ENCODE measurements at places on chromosomes 13 and 19.

GRCh38 chr19:31699421-31699820, 350.2 kb upstream of the TSHZ3 start:
- DNase-seq: no peak

DNA sequence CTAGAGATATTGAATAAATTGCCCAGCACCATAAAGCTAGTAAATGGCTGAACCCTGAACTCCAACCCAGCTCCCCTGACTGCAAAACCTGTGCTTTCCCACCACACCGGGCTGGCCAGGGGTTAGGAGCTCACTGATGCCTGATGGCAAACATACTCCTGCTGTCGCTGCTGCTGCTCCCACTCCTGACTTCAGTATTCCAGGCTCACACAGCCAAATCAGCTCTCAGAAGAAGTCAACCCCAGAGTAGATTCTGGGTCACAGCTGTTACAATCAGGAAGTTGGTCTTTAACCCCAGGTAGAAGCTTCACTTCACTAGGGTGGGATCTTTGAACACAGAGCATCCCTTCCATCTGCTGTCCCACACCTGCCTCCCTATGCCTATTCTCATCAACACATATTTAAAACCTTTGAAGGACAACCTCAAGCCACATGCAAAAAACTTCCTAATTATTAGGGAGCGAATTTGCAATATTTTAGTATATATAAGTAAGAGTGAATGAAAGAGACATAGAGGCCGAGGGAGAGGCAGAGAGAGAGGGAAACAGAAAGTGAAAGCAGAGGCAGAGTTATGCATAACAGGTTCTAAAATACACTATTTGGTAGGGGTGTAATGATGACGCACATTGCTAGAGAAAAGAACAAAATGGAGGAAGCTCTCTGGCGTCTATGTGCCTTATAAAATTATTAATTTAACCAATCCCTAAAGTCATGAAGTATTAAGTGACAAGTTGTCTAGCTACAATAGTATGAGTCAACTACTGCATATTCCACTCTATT, 99.4 kb upstream of the SERP2 start:
- no peak for DNase-seq

DNA sequence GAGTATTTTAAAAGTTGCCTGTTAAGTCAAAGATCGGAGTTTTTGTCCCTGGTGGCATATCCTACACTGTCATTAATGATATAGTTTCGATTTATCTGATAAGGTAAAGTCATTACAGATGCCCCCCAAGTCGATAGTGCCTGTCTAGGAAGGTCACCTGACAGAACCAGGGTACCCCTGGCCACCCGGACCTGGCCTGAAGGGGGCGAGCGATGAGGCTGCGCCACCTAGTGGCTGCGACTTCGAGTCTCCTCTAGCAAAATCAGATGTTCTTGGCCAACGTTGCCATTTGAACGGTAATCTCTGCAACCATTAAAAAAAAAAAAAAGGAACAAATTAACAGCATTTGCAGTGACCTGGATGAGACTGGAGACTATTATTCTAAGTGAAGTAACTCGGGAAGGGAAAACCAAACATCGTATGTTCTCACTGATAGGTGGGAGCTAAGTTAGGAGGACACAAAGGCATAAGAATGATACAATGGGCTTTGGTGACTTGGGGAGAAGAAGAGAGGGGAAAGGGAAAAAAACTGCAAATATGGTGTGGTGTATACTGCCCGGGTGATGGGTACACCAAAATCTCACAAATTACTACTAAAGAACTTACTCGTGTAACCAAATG, 565.1 kb downstream of the LIG4 start:
- peak; percentile 74 for DNase-seq

GRCh38 chr19:18868380-18869022, 27.5 kb downstream of the CERS1 start:
- DNase-seq: peak; percentile 77

DNA sequence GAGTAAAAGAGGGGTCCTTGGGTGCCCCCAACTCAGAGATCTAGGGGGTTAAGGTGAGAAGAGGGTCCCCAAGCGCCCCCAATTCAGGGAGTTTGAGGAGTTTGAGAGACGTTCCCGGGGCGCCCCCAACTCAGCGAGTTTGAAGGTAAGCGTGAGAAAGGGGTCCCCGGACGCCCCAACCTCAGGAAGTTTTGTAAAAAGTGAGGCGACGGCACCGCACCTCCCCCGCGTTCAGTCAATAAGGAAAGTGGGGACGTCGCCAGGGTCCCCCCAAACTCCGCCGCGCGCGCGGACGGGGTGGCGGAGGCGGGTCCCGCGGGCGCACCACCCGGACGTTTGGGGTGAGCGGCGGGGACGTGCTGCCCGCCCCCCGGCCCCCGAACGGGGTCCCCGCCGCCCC, 353 bp downstream of the RFX2 start:
- no peak for DNase-seq

- no peak for DNase-seq
These were observed 5.7 kb upstream of the SIX5 start for GRCh38 chr19:45774765-45775164.

DNA sequence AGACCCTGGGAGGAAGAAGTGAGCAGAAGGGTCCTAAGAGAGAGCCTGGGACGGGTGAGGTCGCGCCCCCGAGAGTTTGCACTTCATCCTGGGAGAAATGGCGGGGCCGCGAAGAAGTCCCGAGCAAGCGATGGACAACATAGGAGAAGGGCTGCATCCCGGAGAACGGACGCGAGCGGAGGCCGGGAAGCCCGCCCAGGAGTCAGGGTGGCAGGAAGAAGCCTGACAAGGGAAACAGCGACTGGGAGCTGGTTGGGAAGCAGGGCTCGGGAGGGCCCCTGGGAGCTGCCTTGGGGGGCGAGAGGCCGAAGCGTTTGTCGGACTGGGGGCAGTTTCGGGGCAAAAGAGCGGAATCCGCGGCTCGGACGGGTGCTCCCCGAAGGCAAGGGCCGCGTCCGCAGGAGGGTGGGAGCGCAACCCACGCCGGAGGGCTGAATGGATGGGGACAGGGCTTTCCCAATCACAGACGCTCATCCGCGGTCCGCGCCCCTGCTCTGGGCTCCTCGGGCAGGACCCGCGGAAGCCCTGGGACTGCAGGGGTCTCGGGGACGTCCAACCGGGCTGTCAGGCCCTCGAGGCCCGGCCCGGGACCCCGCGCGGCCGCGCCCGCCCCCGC, 469 bp downstream of the ABHD17A start:
- DNase-seq: peak; percentile 42

DNA sequence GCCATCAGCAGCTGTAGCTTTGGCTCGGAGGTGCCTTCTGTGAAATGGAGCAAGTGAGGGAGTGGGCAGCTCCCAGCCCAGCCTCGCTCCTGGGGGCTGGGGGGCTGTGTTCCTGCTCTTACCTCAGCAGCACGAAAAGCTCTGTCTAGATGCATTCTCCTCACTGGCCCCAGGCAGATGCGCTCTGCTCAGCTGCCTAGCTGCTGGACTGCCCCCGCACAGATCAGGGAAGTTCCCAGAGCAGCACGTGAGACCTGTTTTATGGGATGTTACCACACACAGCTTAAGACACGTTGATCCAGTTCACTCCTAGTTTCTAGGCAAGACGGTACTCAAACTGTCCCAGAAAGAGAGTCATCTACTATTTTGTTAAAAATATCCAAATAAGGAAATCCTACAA, 13.6 kb downstream of the LCP1 start:
- no peak for DNase-seq

GRCh38 chr19:4472174-4472974, at the start of gene HDGFL2:
HDGFL2 (plus strand) TSS chr19:4472297; CDS start chr19:4472351, 54 bp downstream.
- no peak for DNase-seq

DNA sequence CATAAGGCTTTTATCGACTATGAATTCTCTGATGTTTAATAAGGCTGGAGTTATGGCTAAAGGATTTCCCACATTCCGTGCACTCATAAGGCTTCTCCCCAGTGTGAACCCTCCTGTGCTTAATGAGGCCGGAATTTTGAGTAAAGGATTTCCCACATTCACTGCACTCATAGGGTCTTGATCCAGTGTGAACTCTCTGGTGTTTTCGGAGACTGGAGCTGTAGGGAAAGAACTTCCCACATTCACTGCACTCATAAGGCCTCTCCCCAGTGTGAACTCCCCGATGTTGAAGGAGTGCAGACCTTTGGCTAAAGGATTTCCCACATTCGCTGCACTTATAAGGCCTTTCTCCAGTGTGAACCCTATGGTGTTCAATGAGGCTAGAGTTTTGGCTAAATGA, 7.4 kb downstream of the ZNF154 start:
- DNase-seq: no peak

DNA sequence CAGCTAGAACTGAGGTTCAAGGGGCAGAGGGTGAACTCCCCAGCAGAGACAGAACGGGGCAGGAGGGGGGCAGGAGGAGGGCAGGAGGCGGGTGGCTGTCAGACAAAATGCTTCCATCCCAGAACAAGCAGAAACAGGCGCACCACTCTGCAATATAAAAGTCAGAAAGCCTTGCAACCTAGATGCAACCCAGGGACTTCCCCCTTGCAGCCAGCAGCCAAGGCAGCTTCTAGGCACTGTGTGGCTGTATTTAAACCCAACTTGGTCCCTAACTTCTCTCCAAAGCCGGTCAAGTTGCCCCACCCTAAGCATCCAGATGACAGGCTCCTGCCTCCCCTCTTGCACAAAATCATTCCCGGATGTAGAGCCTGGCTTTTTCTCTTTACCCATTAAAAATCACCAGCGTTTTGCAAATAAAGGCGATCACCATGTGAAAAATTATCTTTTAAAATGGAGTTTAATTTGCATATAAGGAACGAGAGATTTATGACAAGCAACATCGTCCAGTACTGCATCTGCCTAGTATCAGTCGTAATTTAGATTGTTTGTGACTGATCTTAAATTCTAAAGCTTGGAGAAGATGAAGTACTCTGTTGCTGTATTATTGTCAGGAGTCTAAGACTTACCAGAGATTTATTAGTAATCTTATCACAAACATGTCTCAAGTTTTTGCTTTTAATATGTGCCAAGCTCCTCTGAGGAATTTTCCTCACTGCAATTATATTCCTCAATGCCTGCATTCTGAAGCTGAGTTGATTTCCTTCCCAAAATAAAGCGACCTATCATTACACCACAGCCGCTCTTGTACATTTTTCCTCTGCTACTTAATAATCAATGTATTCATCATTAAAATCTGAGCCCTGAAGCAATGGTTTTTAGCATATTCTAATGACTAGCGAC, 307.1 kb upstream of the ZNF507 start:
- no peak for DNase-seq

DNA sequence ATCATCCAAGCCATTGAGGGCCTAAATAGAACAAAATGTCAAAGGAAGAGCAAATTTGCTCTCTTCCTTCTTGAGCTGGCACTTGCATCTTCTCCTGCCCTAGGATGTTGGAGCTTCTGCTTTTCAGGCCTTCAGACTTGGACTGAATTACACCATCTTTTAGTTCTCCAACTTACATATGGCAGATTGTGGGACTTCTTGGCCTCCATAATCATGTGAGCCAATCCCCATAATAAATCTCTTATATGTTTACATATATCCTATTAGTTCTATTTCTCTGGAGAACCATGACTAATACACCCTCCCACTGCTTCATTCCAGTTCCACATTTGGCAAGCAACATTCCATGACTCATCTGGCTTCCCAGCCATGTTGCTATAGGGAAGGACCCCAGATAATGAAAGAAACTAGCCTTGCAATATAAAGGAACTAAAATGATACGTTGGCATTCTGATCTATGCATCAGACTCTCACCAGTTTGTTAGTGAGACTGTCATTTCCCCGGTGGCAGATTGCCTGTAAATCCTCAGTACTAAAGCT, 11.0 kb upstream of the ACOD1 start:
- peak; percentile 11 for DNase-seq

DNA sequence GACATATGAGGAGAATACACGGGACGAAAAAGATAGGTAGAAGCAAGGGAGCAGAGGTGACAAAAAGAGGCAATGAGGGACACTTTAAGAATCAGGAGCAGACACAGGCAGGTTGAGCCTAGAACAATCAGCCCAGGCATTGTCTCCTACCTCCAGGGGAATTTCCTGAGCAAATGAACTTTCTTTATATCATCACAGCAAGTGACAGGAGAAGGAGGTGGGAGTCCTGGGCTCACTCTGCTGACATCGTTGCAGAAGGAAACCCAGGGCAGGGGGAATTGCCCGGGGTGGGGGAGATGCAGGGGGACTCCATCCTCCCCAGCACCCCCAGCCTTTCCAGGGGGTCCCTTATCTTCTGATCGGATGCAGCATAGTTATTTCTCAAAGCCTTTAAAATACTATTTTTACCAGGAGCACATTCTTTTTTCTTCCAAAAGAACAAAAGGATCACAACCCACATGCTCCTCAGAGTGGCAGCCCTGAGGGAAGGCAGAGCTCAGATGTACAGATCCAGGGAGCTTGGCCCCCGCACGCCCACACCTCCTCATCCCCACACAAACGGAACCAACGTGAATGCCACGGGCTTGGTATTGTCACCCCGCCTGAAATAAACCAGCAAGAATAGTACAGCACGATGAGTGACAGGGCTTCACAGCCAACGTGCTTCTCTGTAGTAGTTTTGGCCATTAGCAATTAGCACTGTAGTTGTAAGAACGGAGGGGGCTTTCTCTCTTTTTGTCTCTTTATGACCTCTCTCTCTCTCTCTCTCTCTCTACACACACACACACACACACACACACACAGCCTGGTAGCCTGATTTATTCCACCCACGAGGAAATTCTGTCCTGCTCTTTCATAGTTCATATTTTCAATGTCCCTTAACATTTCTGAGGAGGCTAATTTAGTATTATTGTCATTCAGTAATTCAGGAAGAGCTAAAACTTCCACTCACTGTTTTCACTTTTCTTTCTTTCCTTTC, 169.5 kb upstream of the UBL3 start:
- DNase-seq: peak; percentile 42

DNA sequence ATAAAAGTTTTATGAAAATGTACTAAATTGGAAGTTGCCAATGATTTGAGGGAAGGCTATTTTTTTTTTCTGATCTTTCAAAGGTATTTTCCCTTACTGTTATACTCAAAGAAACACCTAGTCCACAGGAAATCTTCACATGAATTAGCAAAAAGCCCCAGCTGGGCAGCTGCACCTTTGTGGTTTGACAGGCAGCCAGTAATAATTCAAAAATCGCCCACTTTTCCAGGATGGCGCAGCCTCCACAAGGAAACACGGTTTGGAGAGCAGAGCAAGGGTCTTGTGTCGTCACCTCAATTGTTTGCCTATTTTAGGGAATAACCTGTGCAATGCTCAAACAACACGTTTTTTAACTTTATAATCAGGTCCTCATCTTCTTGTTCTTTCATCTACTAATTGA, 324.9 kb upstream of the GPC6 start:
- DNase-seq: no peak

DNA sequence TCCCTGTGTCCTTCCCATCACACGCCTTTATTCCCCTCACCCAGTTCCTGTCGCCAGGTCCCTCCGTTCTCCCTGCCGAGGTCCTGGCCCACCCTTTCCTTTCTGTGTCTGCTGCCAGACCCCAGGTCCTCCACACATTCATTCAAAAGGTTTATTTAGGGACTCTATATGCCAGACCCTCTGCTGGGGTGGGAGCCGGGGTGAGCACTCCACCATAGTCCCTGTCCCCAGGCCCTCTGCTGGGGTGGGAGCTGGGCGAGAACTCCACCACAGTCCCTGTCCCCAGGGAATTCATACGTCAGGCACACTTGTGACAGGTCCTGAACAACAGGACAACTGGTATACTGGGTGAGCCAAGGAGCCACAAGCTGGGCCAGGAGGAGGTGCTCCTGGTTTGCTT, 34.4 kb upstream of the TUBGCP3 start:
- DNase-seq: no peak

All from eye (tissue), 1 donor.